SIG-M5 (cell line): ENCODE measurements at places on chromosomes 7 and 10.
A peak's percentile ranks its signal among the peaks of the same experiment; 100 is the strongest.

DNA sequence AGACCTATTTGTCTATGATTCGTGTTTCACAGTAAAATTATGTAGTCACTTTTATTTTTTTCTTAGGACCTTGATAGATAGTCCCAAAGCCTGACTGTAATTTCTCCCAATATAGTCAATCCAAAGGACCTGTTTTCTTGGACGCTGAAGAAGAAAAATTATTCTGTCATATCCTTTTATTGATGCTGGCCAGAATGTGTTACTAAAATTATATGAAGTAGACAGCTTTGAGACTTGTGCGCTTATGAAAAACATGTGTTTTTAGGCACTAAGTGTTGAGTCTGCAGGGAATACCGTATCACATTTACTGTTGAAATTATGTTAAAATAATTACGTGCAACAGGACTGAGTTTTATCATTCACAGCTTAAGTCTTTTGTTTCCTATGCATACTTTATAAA, 17.9 kb downstream of the TES start:
- no peak for DNase-seq

DNA sequence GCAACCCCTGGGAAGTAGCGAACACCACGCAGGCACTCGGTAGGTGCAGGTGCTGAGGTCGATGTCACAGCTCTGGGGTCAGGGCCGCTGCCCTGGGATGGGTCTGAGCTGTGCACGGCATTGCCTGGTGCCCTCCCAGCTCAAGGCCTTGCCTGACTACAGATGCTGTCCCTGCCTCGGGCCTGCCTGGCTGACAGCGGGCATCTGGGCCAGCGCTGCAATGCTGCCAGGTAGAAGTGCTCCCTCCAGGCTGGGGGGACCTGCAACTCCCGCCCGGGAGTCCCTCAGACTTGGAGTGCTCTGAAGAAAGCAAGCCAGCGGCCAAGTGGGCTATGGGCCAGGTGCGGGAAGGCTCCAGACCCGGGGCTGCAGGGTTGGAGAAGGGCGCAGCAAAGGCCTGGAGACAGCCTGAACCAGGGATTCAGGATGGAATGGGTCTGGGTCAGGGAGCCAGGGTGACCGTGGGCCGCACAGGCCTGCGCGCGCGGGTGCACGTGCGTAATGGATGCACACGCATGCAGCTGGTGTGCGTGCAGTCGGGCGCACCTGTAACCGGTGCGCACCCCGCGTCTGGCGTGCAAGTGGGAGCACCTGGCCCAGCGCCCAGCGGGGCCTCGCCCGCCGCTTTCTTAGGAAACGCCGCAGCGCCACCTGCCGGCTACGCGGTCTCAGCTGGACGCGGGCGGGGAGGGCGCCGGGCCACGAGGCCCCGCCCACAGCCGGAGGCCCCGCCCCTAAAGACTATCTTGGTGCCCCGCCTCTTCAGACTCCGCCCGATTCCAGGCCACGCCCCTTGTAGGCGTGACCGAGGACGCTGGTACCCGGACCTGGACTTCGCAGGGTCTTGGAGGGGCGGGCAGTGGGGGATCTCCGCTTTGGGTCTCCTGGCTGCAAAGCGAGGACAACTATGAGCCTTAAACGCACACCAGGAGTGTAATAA, 46.7 kb downstream of the MICALL2 start:
- peak; percentile 7 for DNase-seq

DNA sequence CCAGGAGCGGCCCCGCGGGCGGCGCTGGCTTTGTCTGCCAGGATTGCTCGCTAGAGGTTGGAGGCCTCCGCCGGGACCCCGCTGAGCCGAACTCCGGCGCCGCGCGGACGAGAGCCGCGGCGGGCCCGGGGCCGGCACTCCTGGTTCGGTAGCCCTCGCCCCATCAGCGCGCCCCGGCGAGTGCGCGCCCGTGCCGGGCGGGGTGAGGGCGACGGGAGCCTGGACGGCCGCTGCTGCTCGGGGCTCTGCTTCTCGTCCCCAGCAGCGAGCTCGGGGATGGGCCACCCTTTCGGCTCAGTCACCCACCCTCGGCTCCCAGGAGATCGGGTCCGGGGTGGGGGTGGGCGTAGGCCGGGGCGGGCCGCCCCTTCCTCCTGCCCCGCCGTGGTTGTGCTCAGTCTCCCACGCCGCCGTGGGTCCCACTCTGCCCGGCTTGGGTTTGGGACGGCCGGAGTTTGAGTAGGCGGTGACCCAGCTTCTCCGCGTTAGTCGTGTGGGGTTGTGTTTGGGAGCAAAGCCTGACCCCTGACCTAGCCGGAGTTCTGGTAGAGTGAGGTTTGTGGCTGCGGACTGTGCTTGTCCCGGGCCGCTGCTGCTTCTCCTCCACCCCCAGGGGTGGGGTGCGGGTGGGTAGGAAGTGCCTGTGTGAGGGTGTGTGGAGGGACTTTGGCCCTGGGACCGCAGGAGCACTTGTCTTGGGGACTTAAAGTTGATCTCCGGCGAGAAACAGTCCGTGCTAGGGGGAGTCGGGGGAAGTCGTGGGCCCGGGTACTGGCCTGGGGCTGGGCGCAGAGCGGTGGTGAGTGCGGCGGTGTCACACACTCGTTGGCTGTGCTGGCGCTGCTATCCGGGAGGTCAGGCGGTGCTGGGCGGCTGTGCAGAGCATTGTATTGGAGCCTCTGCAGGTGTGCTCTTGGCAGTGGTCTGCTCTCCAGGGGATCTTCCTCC, 677 bp downstream of the TSPAN14 start:
- no peak for DNase-seq

GRCh38 chr7:47191876-47192291, 390.0 kb downstream of the TNS3 start:
- no peak for DNase-seq

GRCh38 chr7:155269766-155270585, 27.7 kb upstream of the INSIG1 start:
- no peak for DNase-seq

DNA sequence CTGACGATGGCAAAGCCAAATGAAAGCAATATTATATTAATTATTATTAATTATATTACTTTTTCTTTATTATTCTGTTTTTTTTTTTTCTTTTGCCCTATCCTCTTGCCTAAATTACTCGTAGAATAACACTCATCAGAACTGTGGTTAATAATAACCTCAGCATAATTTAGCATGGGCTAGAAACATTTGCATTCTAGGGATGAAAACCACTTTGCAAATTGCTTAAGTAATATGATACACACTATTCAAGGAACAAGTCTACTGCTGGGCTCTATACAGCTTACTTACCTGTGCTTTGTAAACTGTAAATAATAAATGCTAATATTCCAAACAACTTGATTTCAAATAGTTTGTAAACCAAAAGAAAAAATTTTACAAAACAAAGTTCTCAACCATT, 375.8 kb downstream of the HGF start:
- no peak for DNase-seq

DNA sequence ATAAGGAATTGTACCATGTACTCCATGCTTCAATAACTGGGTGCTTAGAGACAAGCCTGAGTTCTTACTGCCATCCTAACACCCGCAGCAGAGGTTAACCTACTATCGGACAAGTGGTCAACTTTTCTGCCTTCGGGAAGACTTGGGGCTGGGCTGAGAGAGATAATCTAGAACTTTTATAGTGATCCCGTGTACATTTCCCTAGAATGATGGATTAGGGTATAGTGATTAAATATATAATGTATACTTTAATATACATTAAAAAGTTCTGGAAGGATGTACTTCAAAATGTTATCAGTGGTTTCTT, 12.2 kb upstream of the HNRNPF start:
- no peak for DNase-seq

DNA sequence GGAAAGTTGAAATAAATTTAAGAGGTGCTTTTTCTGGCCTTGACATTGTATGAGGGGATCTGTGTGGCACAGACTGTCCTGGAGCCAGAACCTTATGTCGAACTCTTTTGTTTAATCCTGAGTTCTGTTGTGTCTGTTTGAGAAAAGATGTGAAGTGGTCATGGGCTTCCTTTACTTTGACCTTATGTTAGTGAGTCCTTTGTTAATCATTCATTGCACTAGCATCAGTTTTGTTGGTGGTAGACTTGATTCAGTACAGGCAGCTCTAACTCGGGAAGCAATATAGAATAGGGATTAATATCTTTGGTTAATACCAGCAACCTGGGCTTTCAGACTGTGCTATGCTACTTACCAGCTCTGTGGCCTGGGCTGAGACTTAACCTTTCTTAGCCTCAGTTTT, 123.9 kb upstream of the FZD1 start:
- no peak for DNase-seq

DNA sequence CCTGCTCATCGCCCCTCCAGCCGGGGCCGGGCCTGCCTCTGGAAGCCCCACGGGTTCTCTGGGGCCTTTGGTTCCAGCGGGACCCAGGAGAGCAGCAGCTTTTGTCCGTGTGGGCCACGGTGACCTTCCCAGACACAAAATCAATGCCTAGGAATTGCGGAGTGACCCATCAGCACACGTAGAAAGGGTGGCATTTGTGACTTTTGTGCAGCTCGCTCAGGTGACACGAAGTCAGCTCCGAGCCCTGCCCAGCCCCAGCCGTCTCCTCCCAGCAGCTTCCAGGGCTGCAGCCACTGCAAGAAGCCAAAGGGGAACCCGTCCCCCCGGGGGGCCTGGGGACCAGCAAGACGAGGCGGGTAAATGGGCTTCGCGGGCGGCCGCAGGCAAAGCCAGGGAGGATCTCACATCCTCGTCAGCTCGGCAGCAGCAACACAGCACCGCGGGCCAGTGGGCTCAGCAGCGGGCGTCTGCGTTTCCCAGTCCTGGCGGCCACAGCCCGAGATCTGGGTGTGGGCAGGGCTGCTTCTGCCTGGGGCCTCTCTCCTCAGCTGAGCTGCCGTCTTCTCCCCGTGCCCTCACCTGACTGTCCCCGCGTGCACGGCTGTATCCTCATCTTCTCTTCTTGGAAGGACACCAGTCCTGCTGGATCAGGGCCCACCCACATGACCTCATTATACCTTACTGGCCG, 88.5 kb downstream of the PAXIP1 start:
- DNase-seq, result no peak

DNA sequence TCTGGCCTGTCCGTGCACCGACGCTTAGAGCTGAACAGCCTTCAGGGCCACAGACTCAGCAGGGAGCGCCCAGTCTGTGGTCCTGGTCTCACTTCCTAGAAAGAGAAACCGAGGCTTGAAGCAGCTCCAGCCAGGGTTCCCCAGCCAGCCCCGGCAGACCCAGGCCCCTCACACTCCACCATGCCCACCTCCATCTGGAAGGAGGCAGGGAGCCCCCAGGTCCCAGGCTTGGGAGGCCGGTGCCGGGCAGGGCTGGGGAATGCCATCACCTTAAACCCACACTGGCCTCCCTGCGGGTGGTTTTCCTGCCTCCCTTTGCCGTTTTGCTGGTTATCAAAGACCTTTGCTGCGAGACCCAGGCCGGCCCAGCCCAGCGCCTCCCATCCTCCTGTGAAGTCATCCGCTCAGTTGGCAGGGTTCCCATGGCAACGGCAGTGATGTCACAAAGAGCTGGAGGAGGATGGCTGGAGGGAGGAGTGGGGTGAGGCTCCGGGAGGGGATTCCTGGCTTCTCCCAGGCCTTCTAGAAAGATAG, 24.0 kb downstream of the ELFN1 start:
- DNase-seq, result no peak

- no peak for DNase-seq
Observed at GRCh38 chr7:21996641-21997040, 50.9 kb upstream of the CDCA7L start.

GRCh38 chr10:11813855-11814567, 9.1 kb upstream of the PROSER2 start:
- no peak for DNase-seq

DNA sequence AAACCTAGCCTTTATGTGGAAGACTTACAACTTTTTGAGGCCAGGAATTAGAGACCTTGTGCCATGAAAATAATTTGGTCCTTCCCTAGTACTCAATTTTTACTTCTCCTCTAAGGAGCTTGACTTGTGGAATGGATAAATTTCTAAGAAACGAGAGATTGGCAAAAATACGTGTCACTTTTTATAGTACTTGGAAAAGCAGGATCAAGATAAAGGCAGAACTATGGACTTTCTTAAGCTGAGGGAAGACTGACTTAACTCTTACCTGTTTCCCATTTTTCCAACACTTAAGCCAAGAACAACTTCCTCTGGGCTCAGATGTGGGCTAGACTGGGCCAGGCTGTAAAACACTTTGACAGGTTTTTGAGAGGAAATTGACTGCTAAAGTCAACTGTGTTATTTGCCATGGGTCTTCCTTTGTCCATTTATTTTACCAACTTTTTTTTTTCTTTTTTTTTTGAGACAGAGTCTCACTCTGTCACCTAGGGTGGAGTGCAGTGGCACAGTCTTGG, 2.0 kb upstream of the WBP1L start:
- DNase-seq, result no peak

GRCh38 chr10:130214431-130214830, 78.2 kb downstream of the GLRX3 start:
- no peak for DNase-seq

GRCh38 chr7:121300685-121301420, 27.9 kb upstream of the WNT16 start:
- DNase-seq, result no peak
